ENCODE measurements at places on chromosomes 16 and 17.

DNA sequence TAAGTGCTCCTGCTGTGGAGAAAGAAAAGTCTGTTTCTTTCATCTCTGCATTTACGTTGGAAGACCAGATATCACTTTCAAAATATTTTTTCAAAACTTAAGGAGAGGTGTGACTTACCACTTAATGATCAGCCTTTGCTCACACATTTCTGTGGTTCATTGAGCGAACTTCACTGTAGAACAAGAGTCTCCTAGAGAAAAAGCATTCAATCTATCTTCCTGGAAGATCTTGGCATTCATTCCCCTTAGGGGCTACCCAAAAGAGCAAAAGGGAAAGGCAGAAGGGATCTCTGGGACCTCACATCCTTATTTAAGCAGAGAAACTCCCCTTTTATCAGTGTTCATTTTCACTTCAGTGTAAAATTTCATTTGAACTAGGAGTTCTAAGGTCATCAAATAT, 61.2 kb downstream of the HS3ST3A1 start:
- DNase-seq, result no peak

GRCh38 chr16:53704445-53704813, 473 bp downstream of the FTO start:
- DNase-seq, result no peak

GRCh38 chr17:41937970-41938954, 7.8 kb downstream of the ODAD4 start:
- DNase-seq, result no peak

- DNase-seq, result no peak
Measured at GRCh38 chr17:21289175-21289901, 4.8 kb downstream of the MAP2K3 start.

GRCh38 chr17:82913304-82914043, 73.7 kb upstream of the ZNF750 start:
- DNase-seq, result no peak
